Stimulated activated CD4-positive, alpha-beta T cell treated with anti-CD3 and anti-CD28 coated beads, Interleukin-4, amount 100 ng/mL, for 24 hours (primary cell): ENCODE measurements at places on chromosomes 7 and 10.

DNA sequence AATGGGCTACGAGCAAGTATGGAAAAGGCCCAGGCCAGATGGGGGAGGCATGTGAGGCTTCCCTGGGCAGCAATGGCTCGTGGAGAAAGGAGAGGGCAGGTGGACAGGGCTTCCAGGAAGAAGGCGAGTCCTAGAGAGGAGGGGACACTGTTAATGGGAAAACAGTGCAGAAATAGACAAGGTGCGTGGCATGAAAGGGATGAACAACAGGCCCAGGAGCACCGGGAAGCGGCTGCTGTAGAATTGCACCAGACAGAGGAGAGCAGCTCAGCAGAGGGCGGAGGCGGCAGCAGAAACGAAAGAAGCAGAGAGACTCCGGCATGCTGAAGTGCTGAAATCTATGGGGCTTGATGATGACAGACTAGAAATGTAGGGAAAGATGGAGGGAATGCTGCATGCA, 102.1 kb downstream of the PIP4K2A start:
- DNase-seq = no peak

DNA sequence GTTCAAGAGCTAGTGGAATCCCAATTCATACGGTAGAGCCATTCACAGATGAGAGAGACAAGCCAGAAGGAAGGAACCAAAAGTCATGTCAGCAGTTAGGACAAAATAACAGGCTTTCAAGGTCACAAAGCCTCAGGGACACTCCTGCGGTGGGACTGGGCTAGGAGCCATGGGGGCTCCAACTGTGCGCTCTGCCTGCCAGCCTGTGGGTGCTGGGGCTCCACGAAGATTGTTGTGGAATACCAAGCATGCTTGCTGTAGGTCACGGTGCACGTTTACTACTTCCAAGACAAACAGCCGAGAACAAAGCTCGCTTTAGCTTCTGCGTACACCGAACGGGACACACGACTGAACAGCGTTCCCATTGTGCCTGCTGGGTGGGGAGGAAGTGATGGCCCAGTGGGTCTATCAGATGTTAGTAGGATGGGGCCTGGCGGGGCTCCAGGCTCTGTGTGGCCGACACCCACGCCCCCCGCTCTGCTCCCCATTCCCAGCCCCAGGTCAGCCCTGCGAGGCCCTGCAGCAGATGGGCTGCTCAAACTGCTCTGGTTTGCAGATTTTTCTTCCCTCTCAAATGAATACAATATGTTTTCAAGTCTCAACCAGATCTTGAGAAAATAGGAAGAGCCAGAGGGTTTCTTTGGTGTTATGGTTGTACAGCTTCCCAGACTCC, 158.9 kb downstream of the EGFR start:
- DNase-seq = no peak

DNA sequence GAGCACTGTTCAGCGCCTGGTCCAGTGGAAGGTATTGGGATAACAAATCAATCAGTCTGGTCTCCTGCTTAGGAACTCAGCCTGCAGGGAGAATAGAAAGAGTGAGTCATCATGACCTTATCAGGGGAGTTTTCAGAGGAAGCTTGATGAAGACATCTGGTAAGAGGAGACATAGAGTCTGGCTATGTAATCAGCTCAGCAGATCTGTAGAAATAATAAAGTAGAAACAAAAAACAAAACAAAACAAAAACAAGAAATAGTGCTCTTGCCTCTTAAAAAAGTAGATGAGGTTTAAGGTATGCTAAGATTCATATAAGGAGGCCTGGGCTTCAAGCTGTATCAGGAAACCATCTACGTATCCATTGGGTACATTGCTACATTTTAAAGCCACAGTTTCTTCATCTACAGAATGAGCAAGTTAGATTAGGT, 14.4 kb downstream of the TAS2R41 start:
- no peak for DNase-seq

DNA sequence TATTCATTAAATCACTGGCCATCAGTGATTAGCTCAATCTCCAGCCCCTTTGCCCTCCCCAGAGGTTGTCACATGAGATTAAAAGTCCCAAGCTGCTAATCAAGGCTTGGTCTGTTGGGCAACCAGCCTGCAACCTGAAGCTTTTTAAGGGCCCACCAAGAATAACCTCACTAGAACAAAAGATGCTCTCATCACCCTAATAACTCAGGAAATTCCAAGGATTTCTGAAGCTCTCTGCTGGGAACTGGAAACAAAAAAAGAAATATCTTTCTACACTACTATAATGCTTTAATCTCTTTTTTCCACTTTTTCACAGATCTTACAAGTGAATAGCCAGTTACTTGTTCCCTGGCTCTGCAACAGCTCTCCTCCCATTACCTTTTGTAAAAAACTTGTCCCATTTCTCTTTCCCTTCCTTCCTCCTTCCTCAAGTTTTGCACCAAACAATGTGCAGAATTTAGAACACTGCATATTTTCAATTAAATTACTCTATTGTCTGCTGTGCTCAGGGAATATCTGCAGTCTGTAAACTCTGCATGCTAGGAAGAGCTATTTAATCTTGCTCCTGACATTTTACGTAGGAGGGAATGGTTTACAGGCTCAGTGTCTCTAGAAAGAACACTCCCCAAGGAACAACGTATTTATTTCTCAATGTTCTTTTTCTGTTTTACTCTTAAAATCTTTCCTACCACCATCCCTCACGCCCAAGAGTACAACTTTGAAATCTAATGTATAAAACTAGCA, 169.1 kb downstream of the IMMP2L start:
- no peak for DNase-seq

- DNase-seq = no peak
Observed at GRCh38 chr10:113038183-113038582, 88.1 kb downstream of the TCF7L2 start.

GRCh38 chr10:124672181-124672638, 72.0 kb downstream of the FAM53B start:
- no peak for DNase-seq
